Activated T-helper 1 cell treated with anti-CD3 and anti-CD28 coated beads, Interleukin-12 subunit alpha, Interleukin-12 subunit beta, Interleukin-2, Interleukin-4 antibody, amounts not matched to agents 30 ng/mL and 10 ng/mL and 1 ng/mL, durations not matched to agents 14 hours and 24 hours and 36 hours (primary cell): ENCODE measurements at places on chromosomes 4 and X. TPM values are rescaled to one million over a fixed set of nuclear protein-coding genes. Genes with fewer than 3 reads are reported as not detected.

The F11 gene
- not detected in 2 replicates for total RNA-seq

The UBA1 gene
- 221 and 223 TPM in 2 replicates for total RNA-seq

DNA sequence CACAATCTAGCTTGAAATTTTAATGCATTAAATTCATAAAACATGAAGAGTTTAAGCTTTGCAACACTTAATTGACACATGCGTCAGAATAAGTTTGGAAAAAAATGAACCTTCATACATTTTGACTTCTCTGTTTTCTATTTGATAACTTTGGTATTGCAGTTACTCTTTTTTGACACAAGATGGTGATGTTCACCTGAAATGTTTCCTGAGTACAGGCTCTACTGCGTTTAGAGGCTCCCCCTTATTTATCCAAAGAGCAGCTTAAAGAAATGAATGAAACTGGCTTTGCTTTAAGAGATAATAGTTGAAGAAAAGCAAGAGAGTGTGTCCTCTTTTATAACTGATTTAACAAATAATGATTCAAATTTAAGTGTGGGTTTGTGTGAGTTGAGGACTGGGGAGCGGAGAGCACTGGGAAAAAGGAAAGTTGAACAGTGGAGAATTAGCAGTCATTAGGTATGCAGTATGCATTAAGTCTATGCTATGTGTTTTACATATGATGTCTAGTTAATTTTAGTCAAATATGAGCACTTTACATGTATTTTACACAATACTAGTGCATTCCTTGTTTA lies 180.6 kb upstream of the NUDT6 start:
- no peak for DNase-seq

The USP9X gene
- 50.4 and 53.5 TPM in 2 replicates for total RNA-seq

DNA sequence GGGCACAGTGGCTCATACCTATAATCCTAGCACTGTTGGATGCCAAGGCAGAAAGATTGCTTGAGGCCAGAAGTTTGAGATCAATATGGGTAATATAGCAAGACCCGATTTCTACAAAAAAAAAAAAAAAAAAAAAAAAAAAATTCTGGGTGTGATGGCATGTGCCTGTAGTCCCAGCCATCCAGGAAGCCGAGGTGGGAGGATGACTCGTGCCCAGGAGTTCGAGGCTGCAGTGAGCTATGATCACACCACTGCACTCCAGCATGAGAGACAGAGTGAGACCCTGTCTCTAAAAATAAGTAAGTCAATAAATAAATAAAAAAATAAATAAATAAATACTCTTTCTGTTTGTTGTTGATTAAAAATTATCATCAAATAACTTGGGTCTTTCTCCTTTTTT lies 62.4 kb upstream of the BMPR1B start:
- DNase-seq, result no peak

The SHROOM2 gene
- not detected in 2 replicates for total RNA-seq

DNA sequence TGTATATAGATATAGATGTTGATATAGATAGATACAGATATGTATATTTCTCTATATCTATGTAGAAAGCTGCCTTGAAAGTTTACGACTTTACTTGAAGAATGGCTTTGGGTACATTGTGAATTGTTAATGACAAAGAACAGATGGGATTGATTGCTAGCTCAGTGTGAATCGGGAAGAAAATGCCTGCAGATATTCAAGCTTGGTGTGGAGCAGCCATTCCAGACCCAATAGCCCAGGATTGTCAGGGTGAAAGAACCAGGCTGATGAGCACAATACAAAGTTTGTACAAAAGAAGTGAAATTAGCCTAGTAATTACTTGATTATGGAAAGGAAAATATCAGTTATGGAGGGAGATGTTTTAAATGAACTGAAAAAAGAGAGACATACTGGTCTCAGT lies 946.2 kb downstream of the STPG2 start:
- no peak for DNase-seq

GRCh38 chrX:1391707-1392375 lies at the start of gene SLC25A6:
Gene SLC25A6, minus strand, starts transcription at chrX:1392113. Its CDS starts 104 bp downstream, at chrX:1392009.
- peak; percentile 100 for DNase-seq

GRCh38 chr4:98446499-98447375 lies 185.6 kb downstream of the RAP1GDS1 start:
- DNase-seq, result peak; percentile 44

The CLGN gene
- total RNA-seq, result not detected in 2 replicates

DNA sequence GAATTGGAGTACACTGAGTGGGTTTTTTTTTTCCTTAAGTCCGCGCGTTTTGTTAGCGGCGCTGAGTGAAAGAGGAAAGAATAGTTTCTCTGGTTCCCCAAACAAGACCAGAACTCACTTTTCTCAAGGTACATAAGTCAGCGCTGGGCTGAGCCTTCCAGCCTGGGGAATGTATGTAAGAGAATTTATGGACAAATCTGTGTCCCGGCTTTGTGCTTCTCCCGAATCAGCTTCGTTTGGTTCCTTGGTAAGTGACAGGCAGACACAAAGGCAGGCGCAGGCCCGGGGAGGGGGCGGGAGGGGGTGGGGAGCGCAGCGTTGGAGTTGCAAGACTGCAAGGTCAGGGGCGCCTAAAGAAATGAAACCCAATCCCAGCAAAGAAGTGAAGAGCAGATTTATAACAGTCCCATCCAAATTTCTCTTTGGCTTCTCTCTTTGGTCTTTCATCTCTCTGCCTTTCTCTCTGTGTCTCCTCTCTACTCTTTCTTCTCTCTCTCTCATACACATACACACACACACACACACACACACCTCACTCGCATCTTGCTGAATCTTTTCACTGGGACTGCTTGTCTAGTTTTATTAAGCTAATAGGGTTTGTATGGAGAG lies 981 bp downstream of the TET2 start:
- no peak for DNase-seq

The WDR17 gene
- 1.5 and 1.6 TPM in 2 replicates for total RNA-seq

The FOXR2 gene
- not detected in 2 replicates for total RNA-seq

DNA sequence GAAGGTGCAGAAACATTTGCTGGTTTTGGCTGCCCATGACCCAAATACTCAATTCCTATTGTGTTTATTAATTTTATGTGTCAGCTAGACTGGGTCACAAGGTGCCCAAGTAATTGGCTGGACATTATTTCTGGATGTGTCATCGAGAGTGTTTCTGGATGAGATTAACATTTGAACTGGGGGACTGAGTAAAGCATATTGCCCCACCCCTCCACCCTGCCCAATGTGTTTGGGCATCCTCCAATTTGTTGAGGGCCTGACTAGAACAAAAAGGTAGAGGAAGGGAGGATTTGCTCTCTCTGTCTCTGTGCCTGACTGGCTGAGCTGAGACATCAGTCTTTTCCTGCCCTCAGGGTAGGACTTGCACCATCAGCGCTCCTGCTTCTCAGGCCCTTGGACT lies 29.7 kb upstream of the LCORL start:
- no peak for DNase-seq

The RPA4 gene
- 0.78 and 0.88 TPM in 2 replicates for total RNA-seq

GRCh38 chr4:76993787-76994641 lies 44.5 kb downstream of the SEPTIN11 start:
- peak; percentile 54 for DNase-seq

The PRR32 gene
- total RNA-seq, result not detected in 2 replicates

The NAP1L3 gene
- total RNA-seq, result 0.42 and 0.70 TPM in 2 replicates

GRCh38 chrX:38891641-38892413 lies 90.6 kb downstream of the MID1IP1 start:
- no peak for DNase-seq

- no peak for DNase-seq
Measured at GRCh38 chrX:22134681-22135080, 102.6 kb downstream of the PHEX start.
